Activated naive CD8-positive, alpha-beta T cell treated with anti-CD3 and anti-CD28 coated beads, Interleukin-2, amount 10 ng/mL, durations not matched to agents 7 days and 5 days (primary cell): ENCODE measurements at places on chromosomes 2 and 18.

DNA sequence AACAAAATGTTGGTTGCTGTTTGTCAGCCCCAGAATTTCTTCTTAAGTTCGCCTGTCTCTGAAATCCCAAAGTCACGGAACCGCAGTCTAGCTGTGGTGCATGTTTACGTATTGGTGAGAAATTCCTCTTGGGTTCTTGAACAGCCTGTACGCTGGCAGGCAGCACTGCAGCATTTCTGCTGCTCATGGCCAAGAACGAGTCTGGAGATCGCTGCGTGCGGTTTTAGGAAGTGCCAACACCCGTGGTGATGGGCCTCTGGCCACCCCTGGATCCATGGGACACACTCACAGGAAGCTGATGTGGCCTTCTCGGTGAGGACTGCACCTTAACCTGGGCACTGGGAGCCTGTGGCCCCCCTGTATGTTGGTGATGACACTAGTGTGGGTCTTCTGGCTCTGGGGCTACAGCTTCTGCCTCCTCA is 23.7 kb downstream of the ASB1 start:
- H3K27ac ChIP-seq, result no peak overlapping the region
- DNase-seq, result no peak
- no peak overlapping the region for H3K4me3 ChIP-seq
- H3K4me1 ChIP-seq, result peaks cover 7% of the 10 kb centered on the region
- peaks cover 38% of the 10 kb centered on the region for H3K36me3 ChIP-seq

- DNase-seq, result no peak
- no peaks in the 10 kb centered on the region for H3K36me3 ChIP-seq
- no peak overlapping the region for H3K27ac ChIP-seq
- no peaks in the 10 kb centered on the region for H3K27me3 ChIP-seq
- no peak overlapping the region for H3K4me3 ChIP-seq
These were observed 64.1 kb upstream of the ACVR1C start for GRCh38 chr2:157692768-157693167.

DNA sequence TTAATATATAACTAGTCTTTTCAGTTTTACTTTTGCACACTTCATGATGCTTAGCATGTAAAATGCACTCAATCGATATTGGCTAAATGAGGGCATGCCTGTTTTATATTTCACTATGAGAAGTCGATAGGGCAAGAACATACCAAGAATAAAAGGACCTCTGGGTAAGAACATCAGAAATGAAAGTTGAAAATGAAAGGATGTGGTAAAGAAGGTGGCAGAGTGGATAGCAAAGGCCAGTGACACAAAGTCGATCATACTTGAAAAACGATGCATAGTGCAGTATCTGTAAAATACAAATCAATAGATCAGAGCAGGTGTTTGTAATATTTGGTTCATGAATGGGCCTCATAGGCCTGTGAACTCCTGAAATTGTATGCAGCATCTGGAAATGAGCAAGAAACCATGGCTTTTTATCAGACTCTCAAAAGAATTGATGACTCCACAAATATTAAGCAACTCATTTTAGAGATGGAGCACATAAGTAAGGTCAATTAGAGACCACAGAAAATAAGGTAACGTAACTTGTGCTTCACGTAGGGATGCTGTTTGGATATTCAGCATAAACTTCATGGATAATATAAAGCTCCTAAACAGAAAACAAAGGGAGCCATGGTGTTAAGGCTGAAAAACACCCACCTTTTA is 653.4 kb downstream of the NYAP2 start:
- H3K27ac ChIP-seq, result no peak overlapping the region
- H3K4me3 ChIP-seq, result no peak overlapping the region
- DNase-seq, result no peak
- no peaks in the 10 kb centered on the region for H3K4me1 ChIP-seq
- no peaks in the 10 kb centered on the region for H3K36me3 ChIP-seq

- peaks cover 3% of the 10 kb centered on the region for H3K4me1 ChIP-seq
- H3K4me3 ChIP-seq, result no peak overlapping the region
- H3K27me3 ChIP-seq, result peaks cover 5% of the 10 kb centered on the region
- no peak for DNase-seq
- H3K36me3 ChIP-seq, result no peaks in the 10 kb centered on the region
These were observed 50.9 kb upstream of the SMAD2 start for GRCh38 chr18:47981320-47981719.

DNA sequence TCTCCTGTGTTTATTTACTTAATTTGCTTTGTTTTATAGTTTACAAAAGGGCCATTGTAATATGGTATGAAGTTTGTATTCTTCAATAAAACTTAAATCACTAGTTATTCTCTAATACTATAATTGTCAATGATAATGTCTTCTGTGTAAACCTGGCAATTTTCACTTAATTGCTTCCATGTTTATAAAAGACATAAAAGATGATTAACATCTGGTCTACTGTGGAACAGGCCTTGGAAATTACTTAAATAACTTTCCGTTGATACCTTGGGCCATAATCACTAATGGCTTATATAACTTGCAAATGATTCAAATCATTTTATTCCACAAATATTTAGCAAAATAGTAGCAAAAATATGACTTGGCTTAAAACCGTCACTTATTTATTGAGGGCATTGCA is 743.8 kb downstream of the DSC3 start:
- H3K27me3 ChIP-seq, result no peaks in the 10 kb centered on the region
- no peak for DNase-seq
- no peak overlapping the region for H3K4me3 ChIP-seq
- no peaks in the 10 kb centered on the region for H3K36me3 ChIP-seq
- H3K27ac ChIP-seq, result no peak overlapping the region

- no peaks in the 10 kb centered on the region for H3K4me1 ChIP-seq
- H3K27ac ChIP-seq, result no peak overlapping the region
- DNase-seq, result no peak
- peaks cover 8% of the 10 kb centered on the region for H3K27me3 ChIP-seq
- no peaks in the 10 kb centered on the region for H3K36me3 ChIP-seq
- no peak overlapping the region for H3K4me3 ChIP-seq
These were observed 249.4 kb upstream of the KLHL29 start for GRCh38 chr2:23135481-23136100.

GRCh38 chr2:107592280-107592624 is 234.4 kb upstream of the RGPD4 start:
- H3K27ac ChIP-seq, result no peak overlapping the region
- no peaks in the 10 kb centered on the region for H3K4me1 ChIP-seq
- no peak for DNase-seq

DNA sequence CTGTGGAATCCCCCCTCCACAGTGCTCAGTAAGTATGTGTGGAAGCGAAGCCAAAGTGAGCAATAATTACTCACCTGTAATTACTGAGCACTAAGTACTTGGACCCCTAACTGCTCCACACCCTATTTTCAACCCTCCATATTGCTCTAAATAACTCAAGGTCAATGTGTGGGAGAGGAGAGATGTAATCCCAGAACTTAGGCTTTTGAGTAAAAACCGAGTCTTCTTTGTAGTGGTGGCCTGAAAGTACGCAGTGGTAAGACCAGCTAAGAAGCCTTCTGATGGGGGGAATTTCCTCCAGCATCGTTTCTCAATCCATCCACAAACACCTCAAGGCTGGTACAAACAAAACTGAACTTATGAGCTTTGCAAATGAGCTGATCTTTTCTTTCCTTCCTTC is 551.6 kb downstream of the ZEB2 start:
- no peaks in the 10 kb centered on the region for H3K27me3 ChIP-seq
- H3K4me1 ChIP-seq, result no peaks in the 10 kb centered on the region
- peaks cover 4% of the 10 kb centered on the region for H3K36me3 ChIP-seq
- no peak overlapping the region for H3K27ac ChIP-seq
- no peak for DNase-seq

DNA sequence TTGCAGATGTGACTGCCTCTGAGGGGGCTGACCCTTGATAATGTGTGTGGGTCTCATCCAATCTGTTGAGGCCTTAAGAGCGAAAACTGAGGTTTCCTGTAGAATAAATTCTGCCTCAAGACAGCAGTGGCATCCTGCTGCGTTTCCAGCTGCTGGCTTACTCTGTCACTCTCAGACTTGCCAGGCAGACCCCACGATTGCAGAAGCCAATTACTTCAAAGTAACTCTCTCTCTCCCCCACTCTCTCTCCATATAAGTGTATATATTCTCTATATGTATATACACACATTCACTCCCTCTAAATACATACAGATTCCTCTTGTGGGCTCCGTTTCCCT is 152.5 kb upstream of the ALKAL2 start:
- DNase-seq, result no peak
- H3K4me1 ChIP-seq, result peaks cover 16% of the 10 kb centered on the region
- H3K27me3 ChIP-seq, result no peaks in the 10 kb centered on the region
- no peak overlapping the region for H3K27ac ChIP-seq
- H3K36me3 ChIP-seq, result no peaks in the 10 kb centered on the region

GRCh38 chr2:200839513-200839912 is 24.9 kb downstream of the CLK1 start:
- H3K4me1 ChIP-seq, result no peaks in the 10 kb centered on the region

- no peak overlapping the region for H3K4me3 ChIP-seq
- H3K27me3 ChIP-seq, result no peaks in the 10 kb centered on the region
These were observed 71.8 kb downstream of the ID2 start for GRCh38 chr2:8753609-8754008.

- H3K4me1 ChIP-seq, result no peaks in the 10 kb centered on the region
- no peaks in the 10 kb centered on the region for H3K36me3 ChIP-seq
- no peak overlapping the region for H3K27ac ChIP-seq
- no peaks in the 10 kb centered on the region for H3K27me3 ChIP-seq
- DNase-seq, result no peak
These were observed 109.8 kb downstream of the FSHR start for GRCh38 chr2:49044350-49045079.

GRCh38 chr2:231854616-231855125 is 68.4 kb downstream of the COPS7B start:
- H3K27ac ChIP-seq, result no peak overlapping the region
- H3K36me3 ChIP-seq, result no peaks in the 10 kb centered on the region
- no peak for DNase-seq
- H3K4me1 ChIP-seq, result peaks cover 1% of the 10 kb centered on the region
- H3K4me3 ChIP-seq, result no peak overlapping the region
- peaks cover 19% of the 10 kb centered on the region for H3K27me3 ChIP-seq

DNA sequence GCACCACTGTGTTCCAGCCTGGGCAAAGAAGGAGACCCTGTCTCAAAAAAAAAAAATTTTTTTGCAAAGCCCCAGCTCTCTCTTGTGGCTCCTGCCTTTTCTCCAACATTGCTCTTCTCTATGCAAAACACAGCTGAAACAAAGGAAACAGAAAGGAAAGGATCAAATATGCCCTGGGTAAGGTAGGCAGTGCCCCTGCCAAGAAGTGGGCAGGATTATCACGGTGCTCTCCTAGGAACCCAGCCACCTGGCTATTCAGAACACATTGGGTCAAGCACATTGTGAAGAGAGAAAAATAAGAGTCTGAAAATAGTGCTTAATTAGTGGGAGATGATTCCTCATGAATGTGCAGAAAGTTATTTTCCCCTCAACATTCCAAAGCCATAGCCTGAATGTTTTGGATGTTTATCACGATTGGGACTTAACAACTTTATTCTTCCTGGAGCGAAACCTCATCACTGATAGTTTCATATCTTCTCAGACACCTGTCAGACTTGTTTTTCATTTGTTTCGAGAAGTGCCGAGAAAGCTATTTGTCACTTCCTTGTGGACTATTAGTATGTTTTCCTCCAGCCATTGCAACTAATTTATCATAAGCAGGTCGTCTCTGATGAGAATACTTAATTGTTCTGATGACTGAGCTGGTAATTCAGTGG is 42.7 kb upstream of the RPL31 start:
- H3K27ac ChIP-seq, result no peak overlapping the region
- H3K4me3 ChIP-seq, result no peak overlapping the region
- no peaks in the 10 kb centered on the region for H3K36me3 ChIP-seq
- H3K27me3 ChIP-seq, result no peaks in the 10 kb centered on the region

DNA sequence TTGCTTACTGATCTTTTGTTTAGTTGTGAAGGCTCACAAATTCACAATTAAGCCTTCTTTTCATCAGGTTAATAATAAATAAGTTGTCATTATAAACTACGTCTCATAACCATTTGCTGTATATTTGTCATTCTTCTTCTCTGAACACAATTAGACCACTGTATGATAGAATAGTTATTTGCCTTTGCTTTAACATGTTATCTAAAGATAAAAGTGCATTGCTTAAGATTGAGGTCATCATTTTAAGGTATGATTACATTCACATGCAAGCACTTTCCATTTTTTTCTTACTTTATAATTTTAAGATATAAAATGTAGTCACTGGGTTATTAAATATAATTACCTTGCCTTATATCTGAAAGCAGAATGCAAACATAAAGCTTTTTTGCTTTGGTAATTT is 80.1 kb upstream of the GLS start:
- no peaks in the 10 kb centered on the region for H3K27me3 ChIP-seq
- no peaks in the 10 kb centered on the region for H3K4me1 ChIP-seq
- H3K36me3 ChIP-seq, result no peaks in the 10 kb centered on the region
- H3K4me3 ChIP-seq, result no peak overlapping the region
- no peak overlapping the region for H3K27ac ChIP-seq

GRCh38 chr2:25265802-25266201 is 75.9 kb downstream of the DNMT3A start:
- peaks cover 4% of the 10 kb centered on the region for H3K4me1 ChIP-seq
- no peak overlapping the region for H3K27ac ChIP-seq
- no peaks in the 10 kb centered on the region for H3K27me3 ChIP-seq
- peaks cover 26% of the 10 kb centered on the region for H3K36me3 ChIP-seq
- no peak overlapping the region for H3K4me3 ChIP-seq
